Kidney epithelial cell (primary cell): ENCODE measurements at places on chromosomes 16 and 17. TPM values are rescaled to one million over a fixed set of nuclear protein-coding genes. Genes with fewer than 3 reads are reported as not detected.

DNA sequence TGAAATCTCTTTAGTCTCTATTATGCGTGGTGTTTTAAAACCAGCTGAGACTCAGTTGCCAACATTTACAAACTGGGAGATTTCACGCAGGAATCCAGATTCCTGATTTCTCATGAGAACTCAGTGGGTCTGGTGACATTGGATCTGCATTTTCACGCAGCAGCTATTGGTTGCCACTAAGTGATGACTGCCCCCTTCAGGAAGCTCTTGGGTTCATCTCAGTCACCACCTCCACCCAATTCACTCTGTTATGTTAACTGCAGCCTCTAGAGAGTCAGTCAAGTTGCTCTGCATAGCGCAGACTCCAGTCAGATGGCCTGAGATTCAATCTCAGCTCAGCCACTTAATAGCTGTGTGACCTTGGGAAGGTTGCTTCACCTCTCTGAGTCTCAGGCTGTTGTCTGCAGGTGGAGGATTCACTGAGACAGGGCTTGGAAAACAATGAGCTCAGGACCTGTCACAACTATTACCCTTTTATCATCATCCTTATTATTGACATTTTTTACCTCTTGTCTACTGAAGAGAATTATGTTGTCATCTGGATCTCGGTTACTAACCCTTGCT, 6.4 kb downstream of the SHISA9 start:
- DNase-seq: no peak

DNA sequence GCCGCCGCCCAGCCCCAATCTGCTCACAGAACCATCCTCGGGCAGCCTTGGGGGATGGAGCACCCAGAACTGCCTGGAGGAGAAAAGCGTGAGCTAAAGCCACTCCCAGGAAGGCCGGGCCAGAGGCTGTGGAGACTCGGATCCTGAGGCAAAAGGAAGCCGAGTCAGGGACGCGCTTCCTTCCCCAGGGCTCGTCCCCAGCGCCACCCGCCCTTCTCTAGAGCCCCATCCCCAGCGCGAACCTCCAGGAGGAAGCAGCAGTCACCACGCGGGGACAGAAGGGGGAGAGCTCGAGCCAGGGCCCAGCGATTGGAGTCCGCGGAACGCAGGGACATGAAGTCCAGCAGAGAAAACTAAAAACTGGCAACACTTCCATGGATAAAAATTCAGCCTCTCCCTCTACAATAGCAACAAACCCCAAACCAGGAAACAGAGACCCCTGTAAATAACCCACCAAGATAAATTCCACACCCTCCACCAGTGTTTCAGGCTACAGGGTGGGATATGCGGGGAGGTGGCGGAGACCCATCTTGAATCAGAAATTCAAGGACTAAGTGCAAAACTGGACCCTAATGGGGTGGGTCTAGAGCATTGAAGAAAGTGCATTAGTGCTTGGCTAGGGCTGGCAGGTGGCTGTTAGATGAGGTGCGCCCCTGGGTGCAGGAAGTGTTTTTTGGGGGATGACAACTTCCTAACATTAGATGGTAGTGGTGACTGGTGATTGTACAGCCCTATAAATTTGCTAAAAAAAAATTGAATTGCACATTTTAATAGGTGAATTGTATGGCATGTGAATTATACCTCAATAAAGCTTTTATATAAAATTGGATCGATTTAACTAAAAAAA, 116.1 kb upstream of the METRNL start:
- no peak for DNase-seq

GRCh38 chr16:24667244-24667764, 62.1 kb upstream of the TNRC6A start:
- no peak for DNase-seq

GRCh38 chr17:74513987-74514631, 17.2 kb downstream of the CD300LB start:
- no peak for DNase-seq

The TNFSF13 gene
- total RNA-seq: 13.5 and 14.3 TPM in 2 replicates

DNA sequence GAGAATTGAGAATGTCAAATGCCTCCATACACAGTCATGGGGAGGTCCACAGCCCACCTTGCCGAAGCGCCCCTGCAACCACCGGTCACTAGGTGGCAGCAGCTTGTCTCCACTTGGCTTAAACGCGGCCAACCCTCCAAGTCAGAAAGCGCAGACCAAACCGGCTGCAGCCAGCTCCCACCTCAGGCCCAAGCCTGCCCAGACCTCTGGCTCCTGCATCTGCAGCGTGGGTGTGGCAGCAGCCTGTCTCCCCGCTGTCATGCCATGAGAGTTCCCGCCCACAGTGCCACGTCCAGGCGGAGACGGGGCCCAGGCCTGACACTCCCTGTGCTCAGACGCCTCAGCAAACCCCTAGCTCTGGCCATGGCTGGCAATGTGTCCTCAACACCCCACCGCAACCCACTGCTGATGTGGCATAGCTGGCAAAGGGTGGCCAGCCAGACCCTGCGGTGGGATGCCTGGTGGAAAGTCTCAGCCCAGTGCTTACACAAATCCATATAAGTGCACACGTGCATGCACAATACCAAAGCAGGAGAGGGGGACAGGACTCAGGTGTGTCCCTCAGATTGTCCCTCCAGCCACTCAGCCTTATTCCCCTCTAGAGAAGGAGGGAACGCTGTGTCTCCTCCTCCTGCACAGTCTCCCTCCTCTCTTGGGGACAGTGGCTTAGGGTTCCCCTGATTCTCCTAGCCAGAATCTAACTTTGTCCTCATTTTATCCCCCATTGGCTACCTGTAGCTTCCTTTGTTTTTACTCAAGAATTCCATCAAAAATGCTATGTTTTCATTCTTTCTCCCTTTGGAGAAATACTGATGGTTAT, 10.9 kb downstream of the COPZ2 start:
- no peak for DNase-seq

The TMEM114 gene
- total RNA-seq: not detected in 2 replicates

GRCh38 chr17:74742153-74742515, 5.1 kb downstream of the RAB37 start:
- DNase-seq: no peak

DNA sequence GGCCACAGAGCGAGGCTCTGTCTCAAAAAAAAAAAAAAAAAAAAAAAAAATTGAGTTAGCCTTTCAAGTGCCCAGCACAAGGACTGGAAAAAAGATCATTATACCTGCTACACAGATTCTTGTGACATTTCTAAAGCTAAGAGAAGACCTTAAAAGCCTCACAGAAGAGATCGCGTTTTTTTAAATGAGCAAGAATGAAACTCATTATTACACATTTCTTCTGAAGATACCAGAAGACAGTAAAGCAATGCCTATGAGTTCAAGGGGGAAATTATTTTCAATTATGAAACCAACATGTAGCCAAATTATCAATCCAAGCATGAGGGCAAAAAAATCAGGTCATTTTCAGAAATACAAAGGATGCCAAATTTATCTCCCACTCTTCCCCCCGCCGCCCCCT, 56.8 kb downstream of the MED13 start:
- DNase-seq: no peak
